ENCODE measurements at places on chromosomes 13 and 19.

DNA sequence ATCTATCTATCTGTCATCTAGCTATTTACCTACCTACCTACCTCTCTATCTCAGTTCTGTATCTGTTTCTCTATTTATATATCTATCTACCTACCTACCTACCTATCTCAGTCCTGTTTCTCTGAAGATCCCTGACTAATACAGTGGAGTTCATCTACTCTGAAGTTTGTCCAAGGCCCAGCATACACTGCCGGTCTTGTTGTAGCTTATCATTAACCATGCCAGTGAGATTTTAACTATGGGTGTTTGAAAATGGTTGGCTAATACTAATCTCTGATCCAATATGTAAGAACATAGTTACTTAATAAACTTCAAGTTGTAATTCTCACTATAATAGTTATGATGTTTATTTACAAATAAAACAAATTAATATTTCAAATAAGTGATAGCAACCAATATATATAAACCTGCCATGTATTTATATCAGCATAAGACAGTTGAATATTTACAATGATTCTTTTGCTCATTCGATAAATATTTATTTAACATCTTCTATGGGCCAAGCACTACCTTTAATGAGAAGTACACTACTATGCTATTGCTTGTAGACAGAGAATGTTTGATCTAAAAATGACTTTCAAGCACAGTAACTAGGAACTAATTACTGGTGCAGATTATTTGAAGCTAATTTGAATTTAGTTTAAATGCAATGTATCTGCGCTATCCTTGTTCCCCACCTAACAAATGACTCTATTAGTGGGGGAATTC lies 242.1 kb downstream of the KLF5 start:
- no peak for DNase-seq

DNA sequence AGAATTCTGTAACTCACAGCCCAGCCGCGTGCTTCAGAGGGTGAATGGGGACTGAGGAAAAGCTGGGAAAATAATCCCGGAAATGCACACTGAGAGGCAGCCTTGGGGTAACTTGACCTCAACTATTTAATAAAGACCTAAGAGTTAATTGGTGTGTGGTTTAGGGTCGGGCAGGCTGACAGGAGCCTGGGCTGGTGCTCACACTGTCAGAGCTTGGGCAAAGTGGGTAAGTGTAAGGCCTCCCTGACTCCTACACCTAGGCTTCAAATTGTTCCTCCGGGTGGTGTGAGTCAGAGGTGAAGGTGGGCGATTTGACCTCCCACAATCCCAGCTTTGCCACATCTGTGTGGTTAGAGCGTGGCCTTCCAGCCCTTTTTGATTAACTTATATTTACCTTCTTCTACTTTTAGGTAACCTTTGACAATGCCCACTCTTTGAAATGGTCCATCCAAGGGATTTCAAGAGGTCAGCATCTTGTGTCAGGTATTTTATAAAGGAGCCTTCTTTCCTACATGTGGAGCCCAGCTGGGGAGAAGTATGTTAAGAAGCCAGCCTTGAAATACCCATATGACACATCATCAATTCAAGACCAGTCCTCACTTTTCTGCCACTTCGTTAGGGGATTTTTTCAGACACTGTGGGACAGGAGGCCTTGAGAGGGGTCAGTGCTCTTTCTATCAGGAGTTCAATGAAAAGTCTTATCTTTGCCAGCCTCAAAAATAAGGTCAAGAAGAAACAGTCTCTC lies 114.2 kb downstream of the NUFIP1 start:
- DNase-seq: no peak

- DNase-seq: no peak
Observed at GRCh38 chr13:99819967-99820366, 151.6 kb downstream of the ZIC5 start.

- DNase-seq: no peak
Observed at GRCh38 chr19:31817971-31818797, 468.9 kb upstream of the TSHZ3 start.

DNA sequence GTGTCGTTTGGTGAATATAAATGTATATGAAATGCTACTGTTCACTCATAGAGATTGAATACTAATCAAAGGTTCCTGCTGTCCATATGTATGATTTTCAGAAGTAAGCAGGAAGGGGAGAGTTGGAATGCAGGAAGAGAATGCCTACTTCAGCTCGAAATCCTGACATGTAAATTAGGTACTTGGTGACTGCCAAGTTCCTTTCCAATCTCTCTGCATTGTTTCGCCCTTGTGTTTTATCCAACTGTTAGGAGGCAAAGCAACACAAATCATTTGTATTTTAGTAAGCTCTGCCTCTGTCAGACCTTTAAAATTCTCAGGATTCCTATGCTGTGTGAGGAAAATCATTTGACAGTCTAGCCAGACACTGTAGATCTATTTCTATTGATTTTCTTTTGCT lies 9.0 kb downstream of the STARD13 start:
- DNase-seq: no peak

- DNase-seq: no peak
Observed at GRCh38 chr13:96091164-96092117, 1.5 kb downstream of the HS6ST3 start.

GRCh38 chr19:18846862-18847548 lies 15.2 kb downstream of the UPF1 start:
- peak; percentile 56 for DNase-seq

- no peak for DNase-seq
Observed at GRCh38 chr13:37138169-37138568, 32.7 kb upstream of the CSNK1A1L start.

DNA sequence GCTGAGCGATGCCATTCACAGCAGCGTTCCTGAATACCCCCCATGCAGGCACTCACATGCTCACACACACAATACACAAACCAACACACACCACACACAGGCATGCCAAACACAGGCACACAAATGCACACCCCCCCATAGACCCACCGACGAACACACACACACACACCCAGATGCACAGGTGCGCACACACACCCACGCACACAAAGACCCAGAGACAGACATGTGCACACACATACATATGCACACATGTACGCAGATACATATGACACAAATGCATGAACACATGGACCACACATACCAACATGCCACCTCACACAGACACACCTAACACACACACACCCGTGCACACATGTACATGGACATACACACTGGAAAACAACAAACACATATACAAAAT lies 7.0 kb upstream of the CSNK1G2 start:
- no peak for DNase-seq

- no peak for DNase-seq
Observed at GRCh38 chr19:49355909-49356353, 6.3 kb downstream of the TEAD2 start.

DNA sequence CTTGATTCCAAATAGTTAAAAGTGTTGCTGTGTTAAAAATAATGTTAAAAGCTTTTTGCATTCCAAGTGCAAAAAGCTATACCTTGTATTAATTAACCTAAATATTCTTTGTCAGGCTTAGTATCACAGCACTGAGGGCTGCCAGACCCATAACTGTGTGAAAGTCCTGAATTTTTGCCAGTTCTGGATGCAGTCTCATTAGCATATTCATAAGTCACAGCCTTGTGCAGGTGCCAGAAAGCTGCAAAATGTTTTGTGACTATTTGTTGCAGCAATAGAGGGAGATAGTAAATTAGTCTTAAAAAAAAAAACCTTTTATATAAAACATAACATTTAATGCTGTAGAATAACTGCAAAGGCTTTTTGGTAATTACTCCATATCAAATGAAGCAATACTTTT lies 56.6 kb downstream of the SLITRK1 start:
- DNase-seq: no peak

GRCh38 chr13:83752141-83752540 lies 130.1 kb downstream of the SLITRK1 start:
- DNase-seq: no peak

DNA sequence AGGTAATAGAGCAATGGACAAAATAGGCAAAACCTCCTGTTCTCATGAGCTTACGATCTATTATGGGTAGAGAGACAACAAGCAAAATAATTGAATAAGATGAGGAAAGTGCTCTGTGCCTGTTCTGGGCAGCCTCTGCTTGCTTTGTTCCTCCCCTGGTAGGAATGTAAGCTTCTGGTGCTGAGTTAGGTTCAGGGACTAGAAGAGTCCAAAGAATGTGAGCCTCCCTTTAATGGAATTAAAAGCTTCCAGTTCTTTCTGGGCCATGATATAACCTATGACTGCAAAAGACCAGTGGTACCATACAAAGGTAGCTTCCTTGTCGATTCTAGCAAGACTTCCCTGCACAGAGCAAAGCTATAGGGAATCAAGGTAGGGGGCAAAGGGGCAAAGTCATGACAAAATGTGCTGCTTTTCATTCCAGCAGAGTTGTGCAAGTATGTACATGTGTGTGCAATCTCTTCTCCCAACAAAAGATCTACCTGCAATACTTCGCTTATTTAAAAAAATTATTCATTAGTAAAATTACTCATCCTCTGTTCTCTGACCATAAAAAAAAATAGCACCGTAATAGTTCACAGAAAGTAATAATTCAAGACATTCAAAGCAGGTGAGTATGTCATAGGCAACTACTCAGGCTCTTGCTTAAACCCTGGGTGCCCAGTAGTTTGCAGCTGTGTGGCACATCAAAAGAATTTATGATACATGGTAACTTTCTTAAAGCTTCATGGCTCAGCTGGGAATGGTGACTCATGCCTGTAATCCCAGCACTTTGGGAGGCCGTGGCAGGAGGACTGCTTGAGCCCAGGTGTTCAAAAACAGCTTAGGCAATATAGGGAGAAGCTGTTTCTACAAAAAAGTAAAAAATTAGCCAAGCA lies 21.4 kb downstream of the ACOD1 start:
- DNase-seq: no peak

DNA sequence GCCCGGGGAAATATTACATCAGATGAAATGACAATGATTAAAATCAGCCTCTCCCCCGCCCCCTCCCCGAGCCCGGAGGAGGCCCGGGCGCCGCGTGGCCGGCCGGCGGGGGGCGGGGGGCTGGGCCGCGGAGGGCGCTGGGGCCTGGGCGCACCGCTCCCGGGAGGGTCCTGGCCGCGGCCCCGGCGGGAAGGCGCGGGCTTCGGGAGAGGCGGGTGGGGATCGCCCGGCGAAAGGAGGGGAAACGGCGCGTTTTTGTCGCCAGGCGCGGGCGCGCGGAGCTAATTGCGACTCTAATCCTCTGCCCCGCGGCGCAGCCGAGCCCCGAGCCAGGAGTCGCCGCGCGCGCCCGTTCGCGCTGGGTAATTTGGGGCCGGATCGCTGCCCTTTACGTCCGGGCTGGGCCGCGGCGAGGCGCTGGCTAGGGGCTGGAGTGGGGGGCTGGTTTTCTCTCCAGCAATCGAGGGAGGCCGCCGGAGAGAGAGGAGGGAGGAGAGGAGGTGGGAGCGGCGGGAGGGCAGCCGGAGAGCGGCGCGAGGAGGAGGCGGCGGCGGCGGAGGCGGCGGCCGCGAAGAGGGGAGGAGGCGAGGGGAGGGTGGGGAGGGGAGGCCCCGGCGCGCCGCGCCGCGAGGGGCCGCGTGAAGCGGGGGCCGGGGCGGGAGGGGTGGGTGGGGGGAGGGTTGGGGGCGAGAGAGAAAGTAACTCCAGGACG lies at the start of gene KCTD15:
TSS of gene KCTD15 (plus strand) at position 707 of the 712 bp plus-strand sequence. CDS start 3,585 bp downstream, outside the sequence.
- no peak for DNase-seq

DNA sequence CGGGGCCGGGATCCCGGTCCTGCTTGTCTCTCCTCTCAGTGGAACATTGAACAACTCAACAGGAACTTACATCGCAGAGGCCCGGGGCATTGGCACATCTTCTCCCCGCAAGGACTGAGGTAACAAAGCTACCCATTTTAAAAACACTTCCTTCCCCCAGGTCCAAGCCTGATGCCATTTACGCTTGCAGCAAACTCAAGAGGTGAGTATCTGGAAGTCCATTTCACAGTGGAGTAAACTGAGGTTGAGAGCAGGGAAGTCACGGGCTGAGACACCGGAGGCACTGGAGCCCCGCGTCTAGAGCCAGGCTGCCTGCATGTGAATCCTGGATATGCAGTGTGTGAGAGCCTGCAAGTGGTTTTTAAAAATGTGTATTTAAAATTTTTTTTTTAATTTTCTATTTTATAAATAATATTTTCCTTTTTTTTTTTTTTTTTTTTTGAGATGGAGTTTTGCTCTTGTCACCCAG lies 492 bp upstream of the PGLYRP1 start:
- no peak for DNase-seq

DNA sequence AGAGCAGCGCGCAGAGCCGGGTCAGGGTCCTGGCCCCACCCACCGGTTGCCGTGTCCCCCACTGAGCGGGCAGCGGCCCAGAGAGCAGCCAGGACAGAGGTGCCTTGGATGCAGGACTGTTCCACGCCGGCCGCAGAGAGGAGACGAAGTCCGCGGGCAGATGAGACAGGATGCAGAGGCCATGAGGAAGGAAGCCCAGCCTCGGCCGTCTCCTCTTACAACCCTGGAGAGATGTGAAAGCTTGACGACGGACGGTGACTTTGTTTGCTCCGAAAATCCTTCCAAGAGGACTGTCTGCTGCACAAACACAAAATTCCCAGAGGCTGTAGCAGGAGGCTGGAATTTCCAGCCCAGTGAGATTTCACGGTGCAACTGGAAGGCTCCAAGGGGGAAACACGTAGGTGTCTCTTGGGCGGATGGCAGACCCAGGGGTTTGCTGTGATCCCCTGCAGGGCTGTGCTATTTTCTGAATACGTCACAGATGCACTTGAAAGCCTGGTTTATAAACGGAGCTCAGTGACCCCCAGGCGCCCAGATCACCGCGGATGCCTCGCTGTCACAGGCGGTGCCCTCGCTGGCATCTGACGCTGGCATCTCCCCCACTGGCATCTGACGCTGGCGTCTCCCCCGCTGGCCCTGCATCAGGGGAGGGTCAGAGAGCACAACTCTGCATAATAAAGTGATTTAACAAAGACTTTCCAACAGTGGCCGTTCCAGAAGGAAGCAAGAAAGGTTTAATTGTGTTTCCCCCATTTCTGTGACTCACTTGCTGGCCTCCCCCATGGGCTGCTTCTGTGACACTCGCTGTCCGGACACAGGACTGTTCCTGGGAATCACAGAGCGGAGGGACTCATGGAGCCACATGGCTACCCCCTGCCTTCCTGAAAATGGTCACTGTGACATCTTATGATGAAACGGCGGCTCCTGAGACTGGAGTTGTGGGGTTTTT lies 62.0 kb upstream of the C13orf46 start:
- DNase-seq: no peak

DNA sequence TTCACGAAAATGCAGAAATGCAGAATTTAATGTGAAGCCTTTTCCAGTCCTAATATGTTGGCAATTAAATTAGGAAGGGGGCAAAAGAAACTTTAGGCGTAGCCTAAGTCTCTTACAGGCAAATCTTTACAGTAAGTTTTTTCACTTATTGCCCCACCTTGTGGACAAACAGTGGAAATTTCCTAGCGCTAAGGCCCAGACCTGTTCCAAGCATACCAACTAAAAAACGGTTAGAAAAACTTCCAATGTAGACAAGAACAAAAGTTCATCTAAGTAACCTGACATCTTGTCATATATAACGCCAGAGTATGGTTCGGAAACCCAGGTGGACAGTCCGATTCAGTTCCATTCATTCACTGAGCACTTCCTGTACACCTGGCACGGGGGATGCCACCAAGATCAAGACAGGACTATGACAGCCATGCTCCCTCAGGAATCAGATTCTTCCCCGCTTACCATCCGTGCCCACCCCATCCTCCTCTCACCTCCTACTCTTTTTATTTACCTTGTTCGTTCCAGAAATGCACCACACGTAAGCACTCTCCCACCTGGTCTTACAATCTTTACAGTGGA lies 4.9 kb downstream of the ZAR1L start:
- no peak for DNase-seq
